ENCODE measurements at places on chromosomes 12 and 14.

DNA sequence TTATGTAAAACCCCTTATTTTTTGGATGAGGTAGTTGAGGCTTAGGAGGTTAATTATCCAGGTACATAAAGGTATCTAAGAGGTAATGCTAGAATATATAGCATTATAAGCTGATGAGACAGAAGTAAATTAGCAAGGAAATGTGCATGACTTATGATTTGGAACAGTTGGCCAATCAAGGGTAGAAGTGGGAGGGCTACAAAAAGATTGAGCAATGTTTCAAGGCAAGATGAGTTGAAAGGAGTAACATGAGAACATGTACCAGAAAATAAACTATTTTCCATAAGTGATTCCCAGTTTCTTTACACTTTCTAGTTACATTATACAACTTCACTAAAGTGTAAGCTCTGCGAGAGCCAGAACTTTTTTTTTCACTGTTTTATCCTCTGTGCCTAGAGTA is 290.9 kb downstream of the LRIG3 start:
- DNase-seq = no peak

GRCh38 chr12:55765736-55766290 is 22.9 kb downstream of the GDF11 start:
- no peak for DNase-seq

DNA sequence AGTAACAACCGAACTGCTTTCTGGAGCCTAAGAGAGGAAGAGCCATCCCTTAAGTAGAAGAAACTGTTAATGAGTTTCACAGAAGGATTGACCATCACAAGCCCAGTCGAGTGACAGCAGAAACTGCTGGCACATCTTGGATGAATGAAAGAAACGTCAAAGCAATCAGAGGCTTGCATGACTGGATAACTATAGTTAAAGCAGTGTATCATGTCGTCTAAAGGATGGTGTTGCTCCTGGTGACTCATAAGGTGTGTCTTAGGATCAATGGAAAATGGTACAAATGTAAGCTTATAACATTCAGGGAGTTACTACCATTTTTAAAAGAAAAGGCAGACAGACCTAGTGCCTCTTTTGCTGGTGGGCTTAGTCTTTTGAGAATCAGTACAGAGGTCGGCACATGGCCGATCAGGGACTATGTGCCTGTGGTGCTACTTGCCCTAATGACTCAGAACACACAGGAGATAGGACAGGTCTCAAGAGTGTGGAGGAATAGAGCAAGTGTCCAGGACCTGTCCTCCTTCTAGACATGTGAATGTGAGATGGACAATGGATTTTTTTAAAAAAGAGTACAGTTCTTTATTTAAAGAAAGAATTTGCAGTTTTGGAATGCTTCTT is 55.7 kb downstream of the TMX1 start:
- no peak for DNase-seq

DNA sequence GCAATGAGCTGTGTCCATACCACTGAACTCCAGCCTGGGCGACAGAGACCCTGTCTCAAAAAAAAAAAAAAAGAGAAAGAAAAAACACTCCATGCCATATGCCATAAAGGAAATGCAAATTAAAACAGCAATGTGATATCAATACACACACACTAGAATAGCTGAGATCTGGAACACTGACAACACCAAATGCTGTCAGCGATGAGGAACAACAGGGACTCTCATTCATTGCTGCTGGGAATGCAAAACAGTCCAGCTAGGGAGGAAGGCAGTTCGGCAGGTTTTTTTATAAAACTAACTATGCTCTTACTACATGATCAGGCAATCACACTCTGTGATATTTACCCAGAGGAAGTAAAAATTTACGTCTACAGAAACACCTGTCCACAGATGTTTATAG is 3.4 kb upstream of the ABCB9 start:
- no peak for DNase-seq

DNA sequence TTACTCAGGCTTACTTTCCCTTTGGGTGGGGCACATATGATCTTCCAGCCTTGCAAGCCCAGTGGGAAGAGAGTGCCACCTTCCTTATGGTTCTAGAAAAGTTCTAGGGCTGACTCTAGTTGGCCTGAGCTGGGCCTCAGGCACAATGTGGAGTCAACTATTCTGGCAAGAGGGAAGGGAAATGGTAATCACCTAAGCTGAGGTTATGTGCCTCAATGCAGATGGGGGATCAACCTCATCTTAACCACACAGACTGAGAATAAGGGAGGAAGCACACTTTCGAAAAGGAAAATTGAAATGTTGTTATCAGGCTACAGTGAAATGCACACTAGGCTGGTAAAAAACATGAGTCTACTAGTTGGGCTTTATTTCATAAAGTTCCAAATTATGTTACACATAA is 77.5 kb upstream of the RMST start:
- no peak for DNase-seq

DNA sequence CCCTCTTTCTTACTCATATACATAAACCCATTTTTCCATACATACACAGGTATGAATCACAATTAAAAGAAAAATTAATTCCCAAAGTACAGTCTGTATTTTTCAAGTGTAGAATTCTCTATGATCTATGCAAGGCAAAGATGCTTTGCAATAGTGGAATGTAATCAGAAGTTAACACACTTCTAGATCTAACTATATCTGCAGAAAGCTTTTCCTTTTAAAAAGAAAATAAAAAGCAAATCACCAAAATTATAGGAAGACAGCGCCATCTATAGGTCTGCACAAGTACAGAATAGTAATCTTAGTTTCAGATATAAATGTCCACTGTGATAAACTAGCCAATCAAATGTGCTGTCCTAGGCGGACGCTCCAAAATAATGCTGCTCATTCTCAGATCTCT is 22.0 kb downstream of the SLC25A21 start:
- DNase-seq = no peak

GRCh38 chr12:51661199-51661598 is 70.2 kb downstream of the SCN8A start:
- DNase-seq = no peak

DNA sequence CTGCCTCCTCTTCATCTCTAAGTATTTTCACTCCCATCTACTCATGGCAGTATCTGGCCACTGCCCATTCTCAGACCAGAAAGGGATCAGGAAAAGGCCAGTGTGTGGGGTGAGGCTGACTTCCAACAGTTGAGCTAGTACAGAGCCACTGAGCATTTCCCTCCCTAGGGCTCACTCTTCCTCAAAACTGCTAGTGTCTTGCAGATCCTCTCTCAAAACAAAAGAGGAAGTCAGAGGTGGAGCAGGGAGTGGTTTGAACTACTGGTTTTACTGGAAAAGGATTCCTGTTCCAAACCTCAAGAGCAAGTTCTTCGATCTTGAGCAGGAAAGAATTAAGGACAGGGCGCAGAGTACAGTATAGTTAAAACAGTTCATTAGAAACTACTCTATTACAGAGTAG is 11.7 kb upstream of the RNASE10 start:
- DNase-seq = no peak

DNA sequence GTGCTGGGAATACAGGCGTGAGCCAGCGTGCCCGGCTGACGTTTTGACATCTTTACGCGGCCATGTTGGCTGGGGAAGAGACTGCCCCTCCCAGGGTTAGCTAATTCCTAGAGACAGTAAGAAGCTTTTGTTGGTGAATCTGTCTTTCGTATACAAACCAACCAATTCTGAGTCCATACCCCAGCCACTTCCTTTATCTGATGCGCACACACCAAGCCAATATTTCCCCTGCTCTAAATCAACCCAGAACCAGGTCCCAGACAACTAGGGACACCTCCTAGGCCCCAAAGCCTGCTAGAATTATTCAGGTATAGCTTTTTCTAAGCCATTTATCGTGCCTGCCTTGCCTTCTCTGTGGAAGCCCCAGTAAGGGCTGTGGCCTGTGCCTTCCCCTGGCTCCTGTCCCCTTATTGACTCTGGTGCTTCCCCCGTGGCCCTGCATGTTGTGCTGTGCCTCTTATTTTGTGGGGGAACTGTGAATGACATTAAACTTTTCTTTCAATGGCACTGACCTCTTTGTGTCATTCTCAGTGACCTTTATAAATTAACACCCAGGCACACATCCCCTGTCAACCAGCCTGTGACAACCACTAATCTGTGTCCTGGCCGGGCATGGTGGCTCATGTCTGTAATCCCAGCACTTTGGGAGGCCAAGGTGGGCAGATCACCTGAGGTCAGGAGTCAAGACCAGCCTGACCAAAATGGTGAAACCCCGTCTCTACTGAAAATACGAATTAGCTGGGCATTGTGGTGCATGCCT is 10.7 kb upstream of the EVL start:
- no peak for DNase-seq

All from stimulated activated CD8-positive, alpha-beta memory T cell treated with anti-CD3 and anti-CD28 coated beads, Interleukin-7, amount 100 ng/mL, for 1 hour (primary cell).